ENCODE measurements at places on chromosomes 3 and 15. TPM values are rescaled to one million over a fixed set of nuclear protein-coding genes. Genes with fewer than 3 reads are reported as not detected.

The NPAP1 gene
- not detected for total RNA-seq

The RTP3 gene
- total RNA-seq, result not detected

The PDE12 gene
- 24.6 TPM for total RNA-seq

The GOLGA8Q gene
- total RNA-seq, result not detected

The DOCK3 gene
- 0.09 TPM for total RNA-seq
